ENCODE measurements at places on chromosomes 3 and 15.
A peak's percentile ranks its signal among the peaks of the same experiment; 100 is the strongest.

DNA sequence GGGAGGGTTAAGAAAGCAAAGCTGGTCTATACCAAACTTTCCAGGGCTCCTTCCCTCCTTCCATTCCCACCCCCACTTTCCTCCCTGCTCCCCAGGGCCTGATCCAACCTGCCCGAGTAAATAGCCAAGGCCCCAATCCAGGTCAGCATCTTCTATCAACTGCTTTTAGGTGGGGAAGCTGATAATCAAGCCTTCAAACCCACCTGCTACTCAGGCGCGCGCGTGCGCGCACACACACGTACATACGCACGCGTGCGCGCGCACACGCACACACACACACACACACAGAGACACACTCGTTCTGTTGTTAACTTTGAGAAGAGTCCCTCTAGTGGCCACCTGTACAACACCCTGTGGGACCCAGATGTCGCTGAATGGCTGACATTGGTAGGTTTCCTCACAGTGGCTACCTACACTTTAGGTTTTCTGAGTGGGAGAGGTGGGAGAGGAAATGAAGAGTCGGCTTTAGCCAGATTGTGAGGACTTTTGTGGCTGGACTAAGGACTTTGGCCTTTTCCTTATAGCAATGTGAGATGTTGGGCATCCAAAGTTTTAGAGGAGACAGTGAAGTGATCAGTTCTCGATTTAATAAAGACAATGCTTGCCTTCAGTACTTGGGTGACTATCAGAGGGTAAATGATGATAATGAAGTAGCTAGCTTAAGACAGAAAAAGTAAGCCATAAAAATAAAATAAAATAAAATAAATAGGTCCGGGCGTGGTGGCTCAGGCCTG is 179.9 kb upstream of the C2CD4B start:
- DNase-seq: peak; percentile 27

GRCh38 chr3:8201886-8202285 is 299.7 kb upstream of the LMCD1 start:
- DNase-seq: no peak

DNA sequence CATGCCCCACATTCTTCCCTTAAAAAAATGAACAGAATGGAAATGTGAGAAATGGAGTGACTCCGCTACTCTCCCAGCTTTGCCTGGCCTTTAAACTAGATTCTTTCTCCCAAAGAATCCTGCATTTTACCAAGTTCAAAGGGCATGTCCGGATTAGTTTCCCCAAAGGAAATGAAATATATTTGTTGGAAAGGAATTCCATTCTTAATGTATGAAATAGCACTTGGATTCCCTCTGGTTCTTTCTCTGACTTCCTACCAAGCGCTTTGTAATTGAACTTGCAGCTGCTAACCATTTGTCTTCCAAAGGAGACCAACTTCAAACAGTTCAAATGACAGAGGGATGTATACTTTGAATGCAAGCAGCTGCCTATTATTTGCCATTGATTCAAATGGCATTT is 18.9 kb downstream of the MAP2K1 start:
- no peak for DNase-seq

DNA sequence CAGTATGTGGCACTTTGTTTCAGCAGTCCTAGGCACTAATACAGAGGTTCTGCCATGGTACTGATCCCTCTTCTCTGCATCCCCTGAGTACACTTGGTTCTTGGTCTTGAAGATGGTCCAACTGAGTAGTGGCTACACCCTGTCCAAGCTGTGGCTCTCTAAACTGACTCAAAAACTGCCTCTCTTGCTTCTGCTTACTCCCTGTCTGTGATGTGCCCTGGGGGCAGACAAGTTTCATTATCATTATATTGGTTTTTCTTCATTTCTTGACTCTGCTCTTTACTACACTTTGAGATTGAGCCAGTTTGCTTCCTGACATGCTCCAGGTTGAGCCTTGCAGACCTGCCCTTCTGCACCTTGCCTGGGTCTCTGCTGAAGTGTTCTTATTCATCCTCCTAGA is 18.9 kb upstream of the ST3GAL6 start:
- no peak for DNase-seq

DNA sequence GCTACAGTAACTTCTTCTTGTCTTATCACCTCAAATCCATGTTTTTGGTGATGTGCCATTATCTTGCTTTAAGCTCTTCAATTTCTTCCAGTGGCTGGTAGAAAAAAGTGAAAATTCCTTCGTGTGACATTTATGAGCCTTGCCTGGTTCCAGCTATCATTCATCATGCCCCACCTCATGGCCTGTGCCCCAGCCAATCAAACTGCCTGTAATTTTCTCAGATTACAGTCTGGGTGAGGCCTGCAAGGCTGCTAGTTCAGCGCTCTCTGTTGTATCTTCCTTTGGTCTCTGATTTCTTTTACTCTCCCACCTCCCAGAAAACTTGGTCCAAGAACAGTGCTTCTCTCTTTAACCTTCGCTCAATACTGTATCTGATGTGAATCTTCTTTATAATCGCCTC is 249.3 kb upstream of the ZNF717 start:
- no peak for DNase-seq

DNA sequence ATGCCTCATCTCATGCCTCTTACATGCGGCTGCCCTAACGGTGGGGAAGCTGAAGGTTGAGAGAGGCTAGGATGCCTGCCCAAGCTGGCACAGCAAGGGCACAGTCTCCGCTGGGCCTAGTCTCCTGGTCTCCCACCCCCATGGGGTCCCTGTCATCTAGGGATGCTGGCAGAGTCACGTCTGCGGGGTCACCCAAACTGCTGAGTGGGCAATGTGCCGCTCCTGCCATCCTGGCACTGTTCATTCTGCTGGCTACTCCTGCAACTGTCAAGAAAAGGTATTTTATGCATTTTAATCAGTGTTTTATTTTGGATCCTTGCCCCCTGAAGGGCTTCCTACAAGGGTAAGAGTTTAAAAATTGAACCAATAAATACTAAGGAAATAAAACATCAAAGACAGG is 12.8 kb downstream of the LINGO1 start:
- DNase-seq: no peak

Measured in nucleus accumbens (tissue), 56 donors.